Stimulated activated CD4-positive, alpha-beta T cell treated with anti-CD3 and anti-CD28 coated beads, TNF-alpha, amount 100 ng/mL, for 1 hour (primary cell): ENCODE measurements at places on chromosomes 11 and 22.

- DNase-seq: no peak
These were observed 566 bp downstream of the DDB1 start for GRCh38 chr11:61332281-61332796.

GRCh38 chr22:20566420-20567260 is 59.2 kb downstream of the MED15 start:
- DNase-seq: no peak

GRCh38 chr11:66068154-66068821 is 1.8 kb upstream of the PACS1 start:
- peak; percentile 63 for DNase-seq

DNA sequence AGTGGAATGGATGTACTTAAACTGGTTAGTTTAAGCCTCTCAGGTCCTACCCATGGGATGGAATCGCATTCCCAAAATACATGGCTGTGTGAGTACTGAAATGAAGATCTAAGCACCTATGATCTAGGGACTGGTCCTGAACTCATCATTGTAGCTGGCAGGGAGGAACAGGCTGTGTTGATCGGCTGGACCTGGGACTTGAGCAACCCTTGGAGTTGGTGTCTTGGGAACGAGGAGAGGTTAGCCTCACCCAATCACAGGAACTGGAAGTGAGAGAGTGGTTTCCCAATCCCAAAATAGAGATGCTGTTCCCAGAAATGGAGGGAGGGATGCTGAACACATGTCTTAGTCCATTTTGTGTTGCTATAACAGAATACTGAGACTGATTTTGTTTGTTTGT is 16.4 kb upstream of the ASCC2 start:
- no peak for DNase-seq

DNA sequence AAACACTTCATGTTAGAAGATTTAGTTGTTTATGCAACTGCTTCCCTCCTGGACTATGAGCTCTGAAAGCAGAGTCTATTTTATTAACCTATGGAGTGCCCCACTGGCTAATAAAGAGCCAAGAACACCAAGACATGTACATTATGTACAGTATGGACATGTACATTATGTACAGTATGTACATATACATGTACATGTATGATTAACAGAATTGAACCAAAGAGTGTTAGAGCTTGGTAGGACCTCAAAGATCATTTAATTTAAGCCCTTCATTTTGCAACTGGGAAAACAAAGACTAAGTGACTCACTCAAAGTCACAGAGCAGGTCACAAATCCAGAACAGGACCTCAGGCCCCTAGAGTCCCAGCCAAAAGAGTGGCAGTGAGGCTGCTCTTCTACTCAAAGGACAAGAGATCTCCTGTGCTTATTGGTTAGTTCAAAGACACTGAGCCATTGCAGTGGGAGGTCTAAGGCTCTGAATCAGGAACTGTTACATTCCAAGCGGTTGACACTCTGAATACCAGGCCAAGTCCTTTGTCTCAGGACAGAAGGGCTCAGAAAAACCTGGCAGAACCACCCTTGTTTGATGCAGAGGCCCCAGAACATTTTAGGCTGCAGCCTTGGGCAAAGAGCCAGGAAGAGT is 103.8 kb downstream of the FAM168A start:
- no peak for DNase-seq

- no peak for DNase-seq
These were observed 55.7 kb downstream of the SCUBE1 start for GRCh38 chr22:43287441-43287840.

- no peak for DNase-seq
These were observed 102.2 kb downstream of the MICAL3 start for GRCh38 chr22:17921871-17922821.
